ENCODE measurements at places on chromosomes 3 and 15.

GRCh38 chr3:70400194-70400593 lies 87.8 kb upstream of the MDFIC2 start:
- DNase-seq = no peak

GRCh38 chr3:60461267-60461666 lies 790.0 kb downstream of the FHIT start:
- DNase-seq = no peak

- no peak for DNase-seq
These were observed 10.7 kb upstream of the SETD5 start for GRCh38 chr3:9386501-9387321.

- no peak for DNase-seq
These were observed 74.9 kb downstream of the NTRK3 start for GRCh38 chr15:88181613-88182012.

DNA sequence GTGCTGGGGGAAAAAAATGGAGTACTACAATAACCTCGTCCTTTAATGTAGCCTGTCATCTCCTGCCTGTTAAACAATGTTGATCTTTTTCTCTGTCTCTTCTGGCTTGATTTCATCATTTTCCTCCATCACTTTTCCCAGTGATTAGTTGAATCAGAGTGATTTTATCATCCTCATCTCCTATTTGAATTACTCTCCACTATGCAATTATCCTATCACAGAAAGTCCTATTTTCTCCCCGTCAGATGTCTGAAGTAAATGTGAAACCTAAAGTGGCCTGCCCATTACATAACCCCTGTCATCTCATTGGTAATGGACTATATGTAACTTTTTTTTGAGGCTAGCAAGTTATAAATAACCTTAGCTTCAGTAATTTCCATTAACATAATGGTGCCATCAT lies 201.8 kb downstream of the CACNA2D3 start:
- DNase-seq = no peak

DNA sequence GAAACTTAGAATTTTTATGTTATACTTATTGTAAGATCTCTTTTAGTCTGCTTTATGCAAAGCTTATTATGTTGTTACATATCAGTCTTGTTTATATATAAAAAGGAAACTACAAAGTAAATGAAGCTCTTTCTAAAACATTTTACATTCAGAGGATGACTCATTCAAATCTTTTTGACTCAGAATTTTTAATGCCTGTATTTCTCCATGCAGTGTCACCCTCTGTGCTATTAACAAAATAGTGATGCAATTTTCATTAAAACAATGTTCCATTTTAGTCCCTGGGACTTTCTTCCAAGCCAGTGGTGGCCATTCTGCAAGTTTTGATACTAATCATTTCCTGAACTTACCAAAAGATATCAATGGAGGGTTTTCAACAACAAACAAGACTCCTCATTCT lies 216.1 kb downstream of the NAALADL2 start:
- DNase-seq = no peak

DNA sequence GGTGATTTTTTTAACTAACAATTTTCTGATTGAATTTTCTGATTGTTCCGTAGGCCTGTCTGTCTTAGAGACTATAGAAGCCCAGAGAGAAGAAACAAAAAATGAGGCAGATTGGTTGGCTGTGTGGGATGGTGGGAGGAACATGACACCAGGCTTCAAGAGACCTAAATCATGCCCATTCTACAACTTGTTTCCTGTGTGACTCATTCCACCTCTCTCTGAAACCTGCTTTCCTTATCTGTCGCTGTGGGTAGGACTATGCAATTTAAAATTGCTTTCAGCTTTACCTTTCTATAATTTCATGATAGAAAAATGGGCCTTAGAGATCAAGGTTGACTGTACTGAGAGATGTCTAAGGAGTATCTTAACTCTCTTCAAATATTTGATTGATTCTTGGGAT lies 44.5 kb downstream of the OXNAD1 start:
- no peak for DNase-seq

- no peak for DNase-seq
These were observed 25.2 kb downstream of the MYH15 start for GRCh38 chr3:108485146-108485545.

Data from right hindlimb (tissue), 1 donor.